Fibroblast of gingiva (primary cell): ENCODE measurements at places on chromosomes 4 and X.
A peak's percentile ranks its signal among the peaks of the same experiment; 100 is the strongest.

DNA sequence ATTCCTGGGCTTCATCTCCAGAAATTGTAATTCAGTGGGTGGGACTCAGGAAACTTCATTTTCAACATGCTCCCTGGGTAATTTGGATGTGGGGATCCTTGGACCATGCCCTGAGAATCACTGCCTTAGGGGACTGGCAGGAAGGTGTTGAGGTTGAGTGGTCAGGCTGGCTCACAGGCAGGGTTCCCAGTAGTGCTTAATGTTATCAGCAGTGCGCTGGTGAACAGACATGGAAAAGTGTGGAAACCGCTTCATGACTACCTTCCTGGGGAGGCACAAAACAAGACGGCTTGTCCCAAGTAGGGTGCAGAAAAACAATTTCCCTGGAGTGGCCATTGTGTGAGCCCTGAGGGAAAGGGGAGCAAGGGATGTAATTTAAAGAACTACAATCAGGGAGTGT, 31.4 kb downstream of the SUPT20HL1 start:
- DNase-seq: no peak

DNA sequence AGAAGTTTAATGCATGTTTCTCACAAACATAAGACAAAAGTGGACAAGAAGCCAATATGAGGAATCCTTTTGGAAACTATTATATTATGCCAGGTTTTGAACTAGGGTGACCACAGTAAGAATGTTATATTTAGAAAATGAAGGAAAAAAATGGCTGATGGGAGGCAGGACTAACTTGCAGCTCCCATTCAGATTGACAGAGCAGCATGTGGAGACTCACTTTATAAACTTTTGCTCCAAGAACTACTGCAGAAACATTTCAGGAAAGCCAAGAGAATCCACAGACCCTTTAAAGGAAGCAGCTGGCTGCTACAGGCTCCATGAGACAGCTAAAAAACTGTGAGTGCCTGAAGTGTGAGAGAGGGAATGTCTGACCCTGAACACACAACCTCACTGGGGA, 738.6 kb upstream of the GRIA3 start:
- DNase-seq: no peak

DNA sequence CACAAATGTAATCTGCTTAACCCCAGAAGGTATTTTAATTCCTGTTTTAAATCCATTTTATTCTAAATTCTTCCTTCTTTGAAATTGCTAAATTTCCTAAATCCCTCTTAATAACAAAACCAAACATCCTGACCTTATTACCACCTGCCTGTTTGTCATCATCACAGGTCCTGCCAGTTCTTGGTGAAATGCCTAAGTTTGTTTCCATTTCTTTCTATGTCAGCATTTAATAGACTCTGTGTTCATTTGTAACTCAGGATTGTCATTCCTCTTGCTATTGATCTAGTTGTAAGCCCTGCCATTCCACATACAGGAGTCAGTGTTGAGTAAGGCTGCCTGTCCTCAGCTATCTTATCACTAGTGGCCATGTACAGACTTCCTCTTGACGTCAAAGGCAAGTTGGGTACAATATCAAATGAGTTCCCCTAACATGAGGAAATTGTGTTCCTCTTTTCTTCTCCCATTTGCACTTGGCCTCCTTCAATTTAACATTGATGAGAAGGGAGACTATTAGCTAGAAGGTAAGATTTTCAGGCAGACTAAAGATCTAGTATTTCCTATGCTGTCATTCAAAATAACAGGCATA, 440.1 kb downstream of the AFF2 start:
- DNase-seq: no peak

DNA sequence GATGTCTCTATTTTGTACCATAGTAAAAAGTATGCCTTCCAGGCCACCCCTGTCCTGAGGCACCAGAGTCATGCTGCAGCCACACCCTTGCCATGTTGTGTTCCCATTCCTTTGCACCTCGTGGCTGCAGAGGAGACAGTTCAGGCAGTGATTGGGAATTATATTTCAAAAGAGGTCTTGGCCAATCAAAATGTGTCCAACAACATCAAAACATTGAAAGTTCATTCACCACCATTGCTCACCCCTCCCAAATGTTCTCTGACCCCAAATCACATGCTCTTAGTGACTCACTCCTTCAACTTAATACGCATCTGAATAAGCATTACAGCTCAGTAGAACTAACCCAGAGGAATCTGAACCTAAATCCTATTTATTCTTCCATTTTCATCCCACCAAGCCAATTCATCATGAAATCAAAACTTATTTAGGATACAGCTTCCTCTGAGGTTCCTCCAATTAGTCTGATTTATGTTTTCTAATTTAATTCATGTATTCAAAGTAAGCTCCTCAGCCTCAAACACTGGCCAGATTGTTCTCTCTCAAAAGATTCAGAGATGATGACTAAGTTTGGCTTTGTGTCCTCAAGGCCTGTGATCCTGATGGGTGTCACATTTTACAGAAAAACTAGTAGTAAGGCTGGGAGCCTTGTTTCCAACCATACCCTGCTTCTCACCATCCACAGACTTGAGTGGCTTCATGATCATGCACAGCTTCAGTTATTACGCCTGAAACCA, 323.2 kb upstream of the INTU start:
- DNase-seq: peak; percentile 81

- DNase-seq: peak; percentile 36
Measured at GRCh38 chr4:10033191-10033881, 12.0 kb upstream of the SLC2A9 start.

- DNase-seq: no peak
Measured at GRCh38 chrX:87728024-87728423, 210.4 kb downstream of the KLHL4 start.

- DNase-seq: no peak
Measured at GRCh38 chr4:186695392-186695791, 28.3 kb downstream of the FAT1 start.

- peak; percentile 4 for DNase-seq
Measured at GRCh38 chrX:132442691-132443090, 46.1 kb downstream of the MBNL3 start.

- DNase-seq: no peak
Measured at GRCh38 chr4:120877021-120877420, 45.5 kb downstream of the PRDM5 start.

DNA sequence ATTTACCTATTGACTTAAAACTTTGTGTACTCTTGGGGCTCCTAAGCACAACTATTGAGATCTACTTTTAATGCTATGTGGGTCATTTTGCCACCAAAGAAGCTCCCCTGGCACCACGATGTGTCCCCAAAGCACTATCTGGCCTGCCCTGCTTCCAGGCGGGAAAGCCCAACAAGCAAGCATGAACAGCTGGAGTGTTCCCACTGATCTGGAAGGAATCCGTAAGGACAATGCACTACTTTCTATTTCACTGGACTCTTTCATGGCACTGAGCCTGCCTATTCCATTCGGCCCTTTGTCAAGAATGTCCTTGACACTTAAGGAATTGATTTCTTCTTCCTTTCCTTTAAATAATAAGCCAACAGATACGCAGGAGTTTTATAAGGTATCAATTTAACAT, 38.8 kb downstream of the GRIA3 start:
- DNase-seq: no peak

- peak; percentile 48 for DNase-seq
Measured at GRCh38 chr4:88008122-88008742, 797 bp downstream of the PKD2 start.

- DNase-seq: peak; percentile 49
Measured at GRCh38 chr4:181548873-181549575, 694.2 kb upstream of the TENM3 start.

- DNase-seq: no peak
Measured at GRCh38 chr4:188780686-188781085, 641.4 kb downstream of the TRIML1 start.

GRCh38 chr4:123930996-123931395, 534.4 kb downstream of the SPRY1 start:
- DNase-seq: peak; percentile 17

DNA sequence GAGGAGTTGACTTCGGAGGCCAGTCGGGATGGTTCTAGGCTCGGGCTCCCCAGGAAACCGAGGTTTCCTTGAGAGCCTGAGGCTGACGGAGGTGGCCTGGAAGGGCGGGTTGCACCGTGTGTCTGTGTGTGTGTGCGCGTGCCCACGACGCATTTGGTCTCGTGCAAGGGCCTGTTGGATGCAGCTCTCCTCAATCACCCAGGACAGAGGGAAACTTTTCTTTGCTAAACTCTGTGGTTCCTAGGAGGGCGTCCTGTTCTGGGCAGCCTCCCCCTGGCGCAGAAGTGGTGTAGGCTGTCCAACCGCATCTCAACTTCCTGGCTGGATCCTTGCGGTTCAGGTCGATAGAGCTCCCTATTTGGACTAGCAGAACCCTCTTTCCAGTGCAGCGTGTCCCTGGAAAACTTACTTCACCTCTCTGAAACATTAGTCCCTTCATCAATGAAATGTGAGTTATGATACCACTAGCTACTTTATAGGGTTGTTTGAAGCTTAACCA, 973 bp downstream of the STK32B start:
- no peak for DNase-seq

DNA sequence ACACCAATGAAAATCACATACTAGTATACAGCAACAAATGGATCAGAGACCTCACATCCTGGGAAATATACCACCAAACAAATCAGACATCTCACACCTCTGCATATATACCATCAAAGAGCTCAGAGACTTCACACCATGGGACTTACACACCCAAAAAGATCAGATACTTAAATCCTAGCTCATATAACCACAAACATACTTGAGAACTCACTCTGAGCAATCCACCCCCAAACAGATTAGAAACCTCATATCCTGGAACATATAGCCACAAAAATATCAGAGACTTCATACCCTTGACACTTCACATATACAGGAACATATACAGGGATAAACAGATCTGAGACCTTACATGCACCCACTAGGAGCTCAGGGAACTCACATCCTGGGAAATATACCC, 32.1 kb downstream of the SUV39H1 start:
- no peak for DNase-seq

DNA sequence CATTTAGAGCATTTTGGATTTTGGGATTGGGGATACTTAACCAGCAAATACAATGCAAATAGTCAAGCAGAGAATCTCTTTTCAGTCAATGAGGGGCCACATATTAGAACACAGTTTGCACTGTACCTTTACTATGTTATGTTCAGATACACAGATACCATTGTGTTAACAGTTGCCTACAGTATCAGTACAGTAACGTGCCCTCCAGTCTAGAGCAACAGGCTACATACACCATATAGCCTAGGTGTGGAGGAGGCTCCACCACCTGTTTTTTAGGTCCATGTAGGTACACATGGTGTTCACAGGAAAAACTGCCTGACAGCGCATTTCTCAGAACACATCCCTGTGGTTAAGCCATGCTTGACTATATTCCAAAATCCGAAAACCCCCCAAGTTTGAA, 9.1 kb downstream of the GRPEL1 start:
- no peak for DNase-seq

- DNase-seq: no peak
Measured at GRCh38 chrX:80879143-80879542, 69.5 kb upstream of the BRWD3 start.

GRCh38 chr4:96183611-96184010, 343.7 kb downstream of the PDHA2 start:
- no peak for DNase-seq

GRCh38 chrX:40099055-40099958, 1.5 kb upstream of the BCOR start:
- no peak for DNase-seq
